ENCODE measurements at places on chromosomes 6 and 20.

DNA sequence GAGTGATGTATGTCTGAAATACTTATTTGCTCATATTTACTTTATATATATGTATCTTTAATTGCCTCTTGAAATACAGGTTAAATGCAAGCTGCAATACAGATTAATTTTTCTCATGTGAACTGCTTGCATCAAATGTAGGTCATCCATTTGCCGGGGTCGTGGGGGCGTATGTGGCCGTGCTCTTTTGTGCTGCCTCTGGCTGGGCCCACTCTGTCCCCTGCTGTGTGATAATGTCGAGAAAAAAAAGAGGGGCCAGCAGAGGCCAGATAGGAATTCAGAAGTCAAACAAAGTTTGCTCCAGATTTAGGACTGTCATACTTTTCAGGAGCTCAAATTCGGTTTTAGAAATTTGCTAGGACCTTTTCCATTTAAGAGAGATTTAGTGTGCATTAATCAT is 459.6 kb upstream of the SOX4 start:
- no peak for DNase-seq

- no peak for DNase-seq
Observed at GRCh38 chr20:49680484-49680883, 33.2 kb downstream of the B4GALT5 start.

GRCh38 chr20:5630071-5630470 is 120.1 kb upstream of the SHLD1 start:
- DNase-seq, result no peak

DNA sequence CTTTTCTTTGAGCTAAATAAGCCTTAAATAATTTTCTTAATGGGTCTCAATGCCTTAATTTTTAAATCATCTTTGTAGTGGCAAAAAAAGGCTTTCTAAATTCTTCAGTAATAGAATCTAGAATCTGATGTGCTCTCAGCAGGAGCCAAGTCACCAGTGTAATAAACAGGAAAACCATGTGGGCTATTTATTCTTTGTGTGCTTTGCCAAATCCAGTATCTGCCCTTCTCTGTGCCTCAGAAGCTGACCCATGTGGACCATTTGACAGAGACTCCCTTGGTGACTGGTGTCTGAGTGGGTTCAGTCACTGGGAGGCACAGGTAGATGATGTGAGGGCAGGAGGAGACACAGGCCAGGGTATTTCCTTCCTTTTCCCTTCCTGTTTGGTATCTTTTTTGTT is 152.9 kb downstream of the PAK5 start:
- no peak for DNase-seq

GRCh38 chr6:136090929-136091328 is 159.2 kb downstream of the MTFR2 start:
- no peak for DNase-seq

DNA sequence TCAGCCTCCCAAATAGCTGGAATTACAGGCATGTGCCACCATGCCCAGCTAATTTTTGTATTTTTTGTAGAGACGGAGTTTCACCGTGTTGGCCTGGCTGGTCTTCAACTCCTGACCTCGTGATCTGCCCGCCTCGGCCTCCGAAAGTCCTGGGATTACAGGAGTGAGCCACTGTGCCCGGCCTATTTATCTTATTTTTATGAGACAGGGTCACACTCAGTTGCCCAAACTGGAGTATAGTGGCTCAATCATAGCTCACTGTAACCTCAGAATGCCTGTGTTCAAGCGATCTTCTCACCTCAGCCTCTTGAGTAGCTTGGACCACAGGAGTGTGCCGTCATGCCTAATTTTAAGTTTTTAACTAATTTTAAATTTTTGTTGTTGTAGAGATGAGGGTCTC is 114.4 kb downstream of the JARID2 start:
- no peak for DNase-seq

All from fibroblast of skin of right quadriceps (primary cell).